ENCODE measurements at places on chromosomes 13 and 19.

DNA sequence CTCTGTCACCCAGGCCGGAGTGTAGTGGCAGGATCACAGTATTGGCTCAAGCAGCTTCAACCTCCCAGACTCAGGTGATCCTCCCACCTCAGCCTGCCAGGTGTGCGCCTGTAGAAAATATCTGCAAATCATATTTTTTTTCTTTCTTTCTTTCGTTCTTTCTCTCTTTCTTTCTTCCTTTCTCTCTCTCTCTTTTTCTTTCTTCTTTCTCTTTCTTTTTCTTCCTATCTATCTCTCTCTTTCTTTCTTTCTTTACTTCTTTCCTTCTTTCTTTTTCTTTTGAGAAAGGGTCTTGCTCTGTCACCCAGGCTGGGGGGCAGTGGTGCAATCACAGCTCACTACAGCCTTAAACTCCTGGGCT lies 16.3 kb upstream of the IGSF23 start:
- DNase-seq: no peak

DNA sequence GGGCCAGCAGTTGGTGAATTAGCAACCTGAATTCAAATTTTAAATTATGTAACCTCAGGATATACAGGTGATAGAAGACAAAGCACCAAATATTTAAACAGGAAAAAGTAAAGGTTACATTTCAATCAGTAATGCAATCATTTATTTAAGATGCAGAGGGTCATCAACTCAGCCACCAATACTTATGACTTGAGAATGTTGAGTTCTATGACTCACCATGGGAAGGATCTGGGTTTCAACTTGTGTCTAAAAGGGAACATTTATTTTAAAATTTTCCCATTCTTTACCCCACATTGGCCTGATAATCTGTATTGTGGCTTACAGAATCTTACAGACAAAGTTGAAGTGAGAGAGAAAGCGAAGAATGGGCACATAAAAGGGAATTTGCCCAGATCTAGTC lies 418.0 kb downstream of the NDFIP2 start:
- DNase-seq: no peak

GRCh38 chr13:67402546-67402945 lies 172.4 kb upstream of the PCDH9 start:
- no peak for DNase-seq

DNA sequence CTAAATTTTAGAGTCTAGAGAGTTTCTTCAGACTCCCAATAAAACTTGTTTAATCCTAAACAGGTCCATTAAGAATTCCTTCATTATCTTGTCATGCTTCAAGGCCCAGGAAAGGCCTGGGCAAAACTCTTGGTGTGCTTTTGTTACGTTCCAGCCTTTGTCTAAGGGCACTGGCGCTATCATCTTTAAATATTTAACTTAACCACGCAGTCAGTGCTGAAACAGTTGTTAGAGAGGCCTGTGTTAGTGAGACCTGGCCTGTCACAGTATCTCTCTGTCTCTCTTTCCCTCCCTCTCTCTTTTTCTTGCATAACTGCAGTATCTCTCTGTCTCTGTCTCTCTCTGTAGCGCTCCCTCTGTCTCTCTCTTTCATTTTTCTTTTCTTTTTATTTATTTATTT lies 8.2 kb upstream of the OR1M1 start:
- no peak for DNase-seq

- peak; percentile 50 for DNase-seq
These were observed 1.8 kb downstream of the FXYD7 start for GRCh38 chr19:35144600-35145436.

GRCh38 chr13:40315416-40316064 lies 350.9 kb downstream of the FOXO1 start:
- DNase-seq: no peak

- DNase-seq: no peak
These were observed 809 bp upstream of the B9D2 start for GRCh38 chr19:41364524-41365391.

Data from B cell (primary cell).